ENCODE measurements at places on chromosomes 7 and 10. TPM values are rescaled to one million over a fixed set of nuclear protein-coding genes. Genes with fewer than 3 reads are reported as not detected.

Gene EN2
- polyA plus RNA-seq: not detected

Gene BCL7B
- 95.3 TPM for polyA plus RNA-seq

Gene HOXA9
- polyA plus RNA-seq: not detected

GRCh38 chr7:2204446-2204845 is 28.3 kb downstream of the MAD1L1 start:
- DNase-seq: no peak

DNA sequence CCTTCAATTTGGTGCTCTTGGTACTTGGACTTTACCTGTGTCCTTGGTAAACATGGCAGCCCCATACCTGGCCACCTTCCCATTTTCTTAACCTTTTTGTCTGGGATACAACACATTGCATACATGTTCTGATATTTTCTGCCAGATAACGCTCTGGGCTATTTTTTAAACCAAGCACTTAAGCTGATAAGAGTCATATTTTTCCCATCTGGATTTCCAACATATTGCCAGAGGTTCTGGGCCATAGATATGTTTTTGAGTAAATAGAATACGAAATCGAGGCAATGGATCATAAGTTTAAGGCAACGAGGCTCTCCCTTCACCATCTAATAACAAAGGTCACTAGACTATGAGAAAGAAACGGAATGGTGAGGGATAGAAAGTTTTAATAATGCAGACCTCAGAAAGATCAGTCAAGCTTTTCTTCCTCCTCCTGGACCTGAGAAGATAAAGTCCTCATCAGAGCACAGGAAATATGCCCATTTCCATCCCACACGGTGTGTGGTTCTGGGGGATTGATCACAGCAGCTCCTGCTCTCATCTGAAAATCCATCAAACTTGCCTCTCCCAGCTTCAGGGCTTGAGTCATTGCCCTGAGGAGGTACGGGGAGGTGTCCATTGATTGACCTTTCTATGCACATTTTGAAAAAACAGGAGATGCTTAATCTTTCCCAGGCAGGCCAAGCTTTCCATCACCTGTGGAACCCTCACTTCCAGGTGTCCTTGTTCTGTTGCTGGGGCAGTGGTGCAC is 257.2 kb downstream of the GFRA1 start:
- DNase-seq: no peak

DNA sequence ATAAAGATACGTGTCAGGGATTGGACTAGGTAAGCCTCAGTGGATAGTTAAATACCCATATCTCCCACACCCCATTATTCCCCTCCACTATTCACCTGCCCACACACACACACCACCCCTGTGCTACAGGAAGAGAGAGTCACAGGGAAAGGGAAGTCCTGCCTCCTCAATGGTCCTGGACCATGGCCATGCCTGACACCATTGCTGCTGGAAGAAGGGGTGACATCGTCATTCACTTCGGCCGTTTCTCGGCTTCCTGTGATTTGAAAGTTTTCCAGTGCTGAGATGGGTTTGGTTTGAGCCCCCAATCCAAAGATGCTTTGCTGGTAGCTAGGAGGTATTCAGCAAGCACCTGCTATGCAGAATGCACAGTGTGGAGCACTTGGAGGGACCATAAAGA is 18.5 kb downstream of the PRKAG2 start:
- DNase-seq: no peak

DNA sequence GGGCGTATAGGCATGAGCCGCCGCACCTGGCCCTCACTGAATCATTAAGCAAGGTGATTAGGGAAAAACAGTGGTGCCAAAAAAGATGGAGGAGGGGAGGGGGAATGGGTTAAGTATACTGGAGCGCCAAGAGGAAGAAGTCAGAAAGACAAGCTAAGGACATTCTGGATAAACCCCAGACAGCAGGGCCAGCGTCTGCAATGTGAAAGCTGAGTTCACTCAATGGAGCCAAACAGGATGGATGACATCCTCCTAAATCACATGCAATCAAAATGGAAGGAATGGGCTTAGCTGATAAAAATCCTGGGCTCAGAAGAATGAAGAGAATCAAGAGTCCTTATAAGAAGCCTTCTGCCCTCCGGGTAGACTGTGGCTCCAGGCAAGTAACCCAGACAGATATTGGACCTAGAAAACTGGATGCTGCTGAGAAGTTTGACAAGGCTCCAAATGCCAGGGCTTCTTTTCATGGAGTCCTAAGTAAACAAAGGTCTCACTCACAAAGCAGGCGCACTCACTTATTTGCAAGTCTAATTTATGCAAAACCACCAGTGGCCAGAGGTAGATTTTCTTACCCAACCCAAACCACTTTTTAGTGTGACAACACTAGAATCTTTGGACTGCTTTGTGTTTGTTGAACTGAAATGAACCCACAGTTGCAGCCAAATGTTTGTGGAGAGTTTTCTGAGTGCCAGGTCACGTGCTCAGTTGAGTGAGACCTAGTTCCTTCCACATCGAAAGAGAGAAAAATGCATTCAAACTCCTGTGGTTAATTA is 519.1 kb upstream of the AUTS2 start:
- no peak for DNase-seq
